ENCODE measurements at places on chromosomes 2 and 18.

DNA sequence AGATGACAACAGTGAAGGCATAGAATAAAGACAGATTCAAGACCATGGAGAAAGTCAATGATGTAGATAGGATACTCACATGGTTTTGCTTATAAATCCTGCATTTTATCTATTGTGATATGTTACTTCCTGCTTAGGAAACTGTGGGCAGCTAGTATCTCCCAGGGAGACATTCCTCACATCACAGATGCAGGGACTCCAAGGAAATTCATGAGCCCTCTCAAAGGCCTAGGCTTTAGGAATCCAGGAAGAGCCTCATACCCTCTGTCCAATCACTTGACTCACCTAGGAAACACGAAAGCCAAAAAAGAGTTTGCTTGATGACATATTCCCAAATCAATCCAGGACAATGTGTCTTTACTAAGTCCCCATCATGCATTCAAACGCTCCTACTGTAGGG is 247.8 kb upstream of the KLHL29 start:
- DNase-seq: no peak

- peak; percentile 27 for DNase-seq
These were observed 1.5 kb downstream of the GAREM1 start for GRCh38 chr18:32469190-32469651.

- DNase-seq: no peak
These were observed 16.1 kb downstream of the NFATC1 start for GRCh38 chr18:79411614-79412526.

DNA sequence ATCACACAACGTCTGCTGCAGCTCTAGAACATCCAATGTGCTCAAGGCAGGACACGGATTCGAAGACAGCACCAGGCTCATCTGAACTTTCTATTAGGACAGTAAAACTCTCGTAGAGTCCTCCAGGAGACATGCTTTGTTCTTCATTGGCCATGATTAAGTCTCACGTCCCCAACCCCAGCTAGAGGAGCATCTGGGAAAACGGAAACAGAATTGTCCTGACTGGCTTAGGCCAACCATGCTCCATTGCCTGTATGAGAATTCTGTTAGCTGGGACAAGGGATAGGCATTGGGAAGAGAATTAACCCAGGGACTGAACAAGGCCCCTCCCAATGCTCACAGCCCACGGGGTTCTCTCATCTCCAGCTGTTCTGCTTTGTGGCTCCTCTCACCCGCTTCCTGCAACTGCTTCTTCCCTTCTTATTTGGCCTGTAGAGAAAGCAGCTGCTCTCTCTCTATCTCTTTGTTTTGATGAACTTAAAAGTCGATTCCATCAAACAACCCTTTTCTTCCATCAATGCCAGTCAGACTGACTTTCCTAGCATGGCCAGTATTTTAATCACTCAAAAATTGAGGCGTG is 75.6 kb downstream of the C1QL2 start:
- no peak for DNase-seq

DNA sequence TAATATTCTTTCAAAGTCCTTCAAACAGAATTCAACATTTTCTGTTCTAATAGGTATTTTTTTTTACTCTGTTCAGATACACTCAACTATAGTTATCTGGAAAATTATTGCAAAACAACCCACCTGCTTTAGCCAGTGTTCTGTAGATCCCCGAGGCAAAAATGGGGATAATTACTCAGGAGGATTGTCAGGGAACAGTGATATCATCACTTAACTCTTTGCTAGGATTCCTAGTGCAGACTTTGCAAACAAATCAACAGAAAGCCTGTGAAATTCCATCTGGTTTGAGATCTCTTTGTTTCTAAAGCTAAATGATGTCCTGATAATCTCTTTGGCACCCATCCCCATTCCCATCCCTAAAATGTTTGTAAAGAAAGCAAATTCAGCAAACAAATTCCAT is 413.6 kb upstream of the MEIS1 start:
- no peak for DNase-seq

- no peak for DNase-seq
These were observed 35.2 kb downstream of the ST3GAL5 start for GRCh38 chr2:85853499-85854165.

DNA sequence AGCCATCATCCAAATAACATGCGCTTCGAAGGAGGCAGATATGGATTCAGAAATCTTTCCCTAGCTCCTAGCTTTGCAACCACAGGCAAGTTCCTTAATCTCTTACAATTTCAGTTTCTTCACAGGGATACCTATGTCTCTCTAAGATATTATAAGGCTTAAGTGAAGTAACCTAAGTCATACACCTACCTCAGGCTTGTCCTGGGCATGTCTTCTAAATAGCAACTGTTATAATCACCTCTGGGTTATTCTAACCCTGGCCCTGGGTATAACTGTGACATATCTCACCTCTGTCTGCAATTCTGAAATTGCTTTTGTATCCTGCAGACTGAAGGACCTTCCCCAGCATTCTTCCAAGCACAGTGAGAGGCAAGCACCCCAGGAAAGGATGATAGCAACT is 8.3 kb upstream of the TBC1D8 start:
- no peak for DNase-seq

GRCh38 chr2:12196495-12196894 is 450.1 kb downstream of the LPIN1 start:
- DNase-seq: no peak

Measured in urothelium cell line (cell line).